Stimulated activated CD4-positive, alpha-beta T cell treated with anti-CD3 and anti-CD28 coated beads, Interleukin-2, amount 100 ng/mL, for 24 hours (primary cell): ENCODE measurements at places on chromosomes 3 and 15.

DNA sequence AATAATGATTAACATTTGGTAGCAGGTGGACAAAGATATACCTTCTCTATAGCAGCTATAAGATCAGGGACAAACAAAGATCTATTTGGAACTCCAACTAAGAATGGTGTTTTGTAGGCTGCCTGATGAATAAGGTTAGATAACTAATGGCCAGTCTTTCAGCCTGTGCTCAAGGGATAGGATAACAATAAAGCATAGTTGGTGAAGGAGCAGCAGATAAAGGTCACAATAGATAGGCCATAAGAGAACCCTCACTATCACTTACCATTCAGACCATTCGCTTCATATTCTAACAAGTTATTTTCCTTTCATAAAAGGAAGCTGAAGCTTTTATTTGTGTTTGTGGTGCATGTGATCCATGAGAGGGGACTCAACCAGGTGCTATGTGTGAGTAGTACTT is 19.8 kb downstream of the EPM2AIP1 start:
- no peak for DNase-seq

- no peak for DNase-seq
Observed at GRCh38 chr3:6680119-6680806, 180.7 kb upstream of the GRM7 start.

- no peak for DNase-seq
Observed at GRCh38 chr3:79467721-79468120, 300.1 kb downstream of the ROBO1 start.

DNA sequence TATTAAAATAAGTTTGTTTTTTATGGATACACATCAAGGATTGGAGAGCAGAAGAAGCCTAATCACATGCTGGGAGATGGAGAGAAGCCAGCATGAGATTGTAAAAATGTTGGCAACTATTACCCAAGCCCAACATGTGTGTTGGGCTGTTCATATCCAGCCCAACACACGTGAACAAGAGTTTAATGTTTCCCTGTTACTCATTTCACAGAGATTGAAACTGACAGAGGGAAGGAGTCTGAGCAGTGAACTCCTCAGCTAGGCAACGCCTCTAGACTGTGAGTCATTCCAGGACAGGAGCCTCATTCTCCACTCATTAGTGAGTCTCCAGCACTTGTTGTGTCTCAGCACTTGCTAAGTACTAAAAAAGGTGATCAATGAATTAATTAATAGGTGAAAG is 43.2 kb upstream of the CMSS1 start:
- DNase-seq = no peak

DNA sequence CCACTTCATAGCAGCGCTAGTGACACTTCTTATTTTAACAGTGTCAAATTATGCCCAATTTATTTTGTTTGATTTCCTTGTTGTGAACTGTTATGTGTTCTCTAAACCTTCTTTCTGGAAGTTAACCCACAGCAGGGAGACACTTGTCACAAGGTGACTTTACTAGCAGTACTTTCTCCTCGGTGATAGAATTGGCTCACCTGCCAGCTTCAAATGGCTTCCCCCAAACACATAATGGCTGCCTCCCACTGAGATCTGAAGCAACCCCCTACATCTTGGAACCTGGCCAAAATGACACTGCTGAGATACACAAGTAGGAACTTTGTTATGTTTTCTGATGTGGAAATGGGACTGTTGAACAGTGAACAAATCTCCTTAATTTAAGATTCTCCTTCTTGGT is 238.8 kb upstream of the DPH6 start:
- no peak for DNase-seq

DNA sequence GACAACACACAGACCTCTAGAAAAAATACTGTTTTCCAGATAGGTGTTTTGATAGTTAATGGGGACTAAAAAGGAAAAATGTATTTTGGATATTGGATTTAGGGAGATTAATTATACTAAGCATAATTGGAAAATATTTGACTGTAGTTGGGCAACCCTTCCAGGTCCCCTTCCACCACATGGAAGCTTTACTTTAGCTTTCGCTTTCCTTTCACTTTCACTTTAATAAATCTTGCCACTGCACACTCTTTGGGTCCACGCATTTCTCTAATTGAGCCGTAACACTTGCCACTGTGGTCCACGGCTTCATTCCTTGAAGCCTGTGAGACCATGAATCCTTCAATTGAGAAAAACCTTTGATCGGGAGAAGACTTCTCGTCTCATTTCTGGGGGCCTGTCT is 15.5 kb downstream of the GLDN start:
- no peak for DNase-seq

DNA sequence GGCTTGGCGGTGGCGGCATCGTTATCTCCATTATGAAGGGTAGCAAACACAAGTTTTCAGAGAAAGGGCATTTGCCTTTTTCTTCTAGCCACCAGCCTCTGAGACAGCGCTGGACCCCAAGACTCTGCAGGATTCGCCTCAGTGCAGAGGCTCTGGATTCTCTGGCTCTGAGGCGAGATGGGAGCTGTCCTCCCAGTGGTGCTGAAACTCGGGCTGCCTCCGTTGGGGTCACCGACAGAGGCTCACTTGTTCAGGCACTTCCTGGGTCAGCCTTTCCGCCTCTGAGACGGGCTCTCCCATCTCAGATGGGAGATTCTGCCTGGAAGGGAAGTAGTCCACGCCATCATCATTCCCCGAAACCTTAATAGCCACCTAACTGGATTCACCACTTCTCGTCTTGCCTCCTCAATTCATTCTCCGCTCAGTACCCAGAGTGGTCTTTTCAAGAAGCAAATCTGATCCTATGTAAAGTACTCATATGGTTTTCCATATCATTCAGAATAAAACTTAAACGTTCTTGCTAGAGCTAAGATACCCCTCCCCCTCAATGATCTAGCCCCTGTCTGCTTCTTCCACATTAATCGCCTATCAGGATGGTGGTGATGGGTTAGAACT is 76.9 kb downstream of the RHCG start:
- DNase-seq = peak; percentile 51

GRCh38 chr15:61186905-61187741 is 42.0 kb downstream of the RORA start:
- DNase-seq = no peak

DNA sequence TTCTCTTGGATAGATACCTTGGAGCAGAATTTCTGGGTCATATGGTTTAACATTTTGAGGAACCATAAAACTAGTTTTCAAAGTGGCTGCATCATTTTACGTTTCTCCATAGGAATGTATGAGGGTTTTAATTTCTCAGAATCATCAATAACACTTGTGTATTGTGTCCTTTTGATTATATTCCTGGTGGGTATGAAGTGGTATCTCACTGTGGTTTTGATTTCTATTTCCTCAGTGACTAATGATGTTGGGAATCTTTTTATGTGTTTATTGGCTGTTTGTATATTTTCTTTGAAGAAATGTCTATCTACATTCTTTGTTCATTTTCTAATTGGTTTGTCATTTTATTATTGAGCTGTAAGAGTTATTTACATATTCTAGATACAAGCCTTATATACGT is 28.8 kb downstream of the CDIN1 start:
- DNase-seq = no peak

DNA sequence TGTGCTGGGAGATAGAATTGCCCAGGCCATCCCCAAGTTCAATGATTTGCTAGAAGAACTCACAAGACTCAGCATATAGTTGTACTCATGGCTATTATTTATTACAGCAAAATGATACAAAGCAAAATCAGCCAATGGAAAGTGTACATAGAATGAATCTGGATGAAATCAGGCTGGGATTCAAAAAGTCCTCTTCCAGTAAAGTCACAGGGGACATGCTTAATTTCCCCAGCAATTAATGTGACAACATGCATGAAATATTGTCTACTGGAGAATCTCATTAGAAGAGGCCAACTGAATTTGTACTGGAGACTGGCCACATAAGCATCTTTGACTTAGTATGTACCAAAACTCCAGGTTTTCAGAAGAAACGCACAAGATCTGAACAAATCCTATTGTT is 1043.1 kb downstream of the NAALADL2 start:
- DNase-seq = no peak

GRCh38 chr3:10973046-10973595 is 19.4 kb upstream of the SLC6A1 start:
- no peak for DNase-seq

GRCh38 chr3:45398178-45398577 is 9.8 kb downstream of the LARS2 start:
- DNase-seq = no peak

DNA sequence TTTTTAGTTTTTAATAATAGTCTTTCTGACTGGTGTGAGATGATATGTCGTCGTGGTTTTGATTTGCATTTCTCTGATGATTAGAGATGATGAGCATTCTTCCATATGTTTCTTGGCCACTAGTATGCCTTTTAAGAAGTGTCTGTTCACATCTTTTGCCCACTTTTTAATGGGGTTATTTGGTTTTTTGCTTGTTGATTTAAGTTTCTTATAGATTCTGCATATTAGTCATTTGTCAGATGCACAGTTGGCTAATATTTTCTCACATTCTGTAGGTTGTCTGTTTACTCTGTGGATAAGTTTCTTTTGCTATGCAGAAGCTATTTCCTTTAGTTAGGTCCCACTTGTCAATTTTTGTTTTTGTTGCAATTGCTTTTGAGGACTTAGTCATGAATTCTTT is 185.4 kb downstream of the SUCNR1 start:
- DNase-seq = no peak

DNA sequence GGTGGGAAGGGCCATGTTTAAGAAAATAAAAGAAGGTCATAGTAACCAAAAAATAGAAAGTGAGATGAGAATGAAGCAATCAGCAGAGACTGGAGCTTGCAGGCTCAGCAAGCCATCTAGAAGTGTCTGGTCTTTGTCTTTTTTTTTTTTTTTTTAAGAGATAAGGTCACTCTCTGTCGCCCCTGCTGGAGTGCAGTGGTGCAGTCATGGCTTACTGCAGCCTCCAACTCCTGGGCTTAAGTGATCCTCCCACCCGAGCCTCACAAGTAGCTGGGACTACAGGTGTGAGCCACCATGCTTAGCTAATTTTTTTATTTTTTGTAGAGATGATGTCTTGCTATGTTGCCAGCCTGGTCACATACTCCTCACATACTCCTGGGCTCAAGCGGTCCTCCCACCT is 36.2 kb downstream of the GXYLT2 start:
- peak; percentile 4 for DNase-seq

GRCh38 chr3:132981719-132982118 is 56.5 kb upstream of the TMEM108 start:
- DNase-seq = no peak

DNA sequence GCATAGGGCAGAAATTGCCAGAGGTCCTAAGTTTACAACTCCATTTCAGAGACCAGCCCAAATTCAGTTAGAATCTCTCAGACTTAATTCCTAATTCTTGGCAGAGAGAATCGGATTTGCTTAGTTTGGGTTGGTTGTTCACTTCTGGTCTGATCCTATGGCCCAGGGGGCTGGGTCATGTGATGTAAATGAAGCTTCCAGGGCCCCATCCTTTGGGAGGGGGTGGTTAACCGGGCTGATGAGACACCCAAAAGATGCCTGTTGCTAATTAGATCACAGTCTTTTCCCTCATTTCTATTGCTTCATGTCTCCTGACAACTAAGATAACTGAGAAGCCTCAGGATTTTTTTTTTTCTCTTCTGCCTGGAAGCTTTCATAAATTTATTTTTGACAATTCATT is 11.1 kb upstream of the ZNF620 start:
- no peak for DNase-seq

GRCh38 chr3:43786526-43787305 is 96.0 kb downstream of the ABHD5 start:
- no peak for DNase-seq

DNA sequence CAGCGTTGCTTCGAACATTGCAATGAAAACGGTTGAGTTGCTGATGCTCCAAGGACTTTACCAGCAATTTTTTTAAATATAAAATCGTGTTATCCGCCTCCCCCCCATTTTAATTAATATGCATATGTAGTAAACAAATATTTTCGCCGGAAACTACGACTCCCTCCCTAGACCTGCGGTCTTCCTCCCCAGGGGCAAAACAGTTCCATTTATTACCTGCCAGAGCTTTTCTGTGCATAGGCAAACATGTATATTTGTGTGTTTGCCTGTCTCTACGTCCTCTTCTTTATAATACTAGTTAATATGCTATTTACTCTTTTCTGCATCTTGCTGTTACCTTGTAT is 593 bp upstream of the RSL24D1 start:
- no peak for DNase-seq

DNA sequence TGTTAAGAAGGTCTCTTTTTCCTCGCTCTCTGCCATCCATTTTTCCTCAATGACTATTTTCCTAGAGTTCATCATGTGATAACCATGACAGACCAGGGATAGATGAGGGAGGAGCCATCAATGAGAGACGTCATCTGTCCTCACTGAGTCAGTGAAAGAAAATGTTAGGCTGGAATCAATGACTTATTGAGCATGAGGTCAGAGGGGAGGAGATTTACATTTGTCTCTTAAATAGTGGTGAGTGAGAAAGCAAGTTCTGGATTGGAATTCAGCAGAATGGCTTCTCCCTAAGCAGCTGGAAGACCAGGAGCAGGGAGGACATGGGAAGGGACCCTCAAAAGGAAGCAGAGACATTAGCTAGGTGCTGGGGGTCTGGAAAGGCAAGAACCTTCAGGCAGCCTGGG is 28.2 kb upstream of the USP3 start:
- no peak for DNase-seq

GRCh38 chr3:150443331-150443741 is 35.2 kb downstream of the TSC22D2 start:
- no peak for DNase-seq

- DNase-seq = no peak
Observed at GRCh38 chr15:71114066-71114680, 1.1 kb upstream of the THSD4 start.

DNA sequence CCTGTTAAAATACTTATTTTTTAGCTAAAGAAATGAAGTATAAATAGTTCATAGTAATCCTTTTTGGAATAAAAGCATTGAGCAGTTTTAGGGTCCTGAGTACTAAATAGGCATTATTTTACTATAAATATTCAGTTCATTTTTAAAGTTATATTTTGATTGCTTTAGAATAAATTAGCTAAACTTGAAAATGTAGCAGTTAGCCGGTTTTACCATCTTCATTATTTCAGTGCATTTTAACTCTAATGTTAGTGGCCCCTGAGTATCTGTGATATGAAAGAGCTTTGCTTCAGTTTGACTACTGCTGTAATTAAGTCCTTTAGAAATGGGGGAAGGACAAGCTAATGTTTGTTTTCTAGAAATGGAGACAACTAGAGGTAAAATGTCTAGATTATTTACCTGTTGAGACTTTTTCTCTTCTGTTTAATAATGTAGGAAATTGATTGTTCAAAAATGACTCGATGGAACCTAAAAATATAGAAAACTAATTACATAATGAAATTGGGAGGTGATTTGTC is 3.6 kb downstream of the SMC4 start:
- no peak for DNase-seq
